Urinary bladder (tissue), 4 donors: ENCODE measurements at places on chromosomes 5 and 9.

DNA sequence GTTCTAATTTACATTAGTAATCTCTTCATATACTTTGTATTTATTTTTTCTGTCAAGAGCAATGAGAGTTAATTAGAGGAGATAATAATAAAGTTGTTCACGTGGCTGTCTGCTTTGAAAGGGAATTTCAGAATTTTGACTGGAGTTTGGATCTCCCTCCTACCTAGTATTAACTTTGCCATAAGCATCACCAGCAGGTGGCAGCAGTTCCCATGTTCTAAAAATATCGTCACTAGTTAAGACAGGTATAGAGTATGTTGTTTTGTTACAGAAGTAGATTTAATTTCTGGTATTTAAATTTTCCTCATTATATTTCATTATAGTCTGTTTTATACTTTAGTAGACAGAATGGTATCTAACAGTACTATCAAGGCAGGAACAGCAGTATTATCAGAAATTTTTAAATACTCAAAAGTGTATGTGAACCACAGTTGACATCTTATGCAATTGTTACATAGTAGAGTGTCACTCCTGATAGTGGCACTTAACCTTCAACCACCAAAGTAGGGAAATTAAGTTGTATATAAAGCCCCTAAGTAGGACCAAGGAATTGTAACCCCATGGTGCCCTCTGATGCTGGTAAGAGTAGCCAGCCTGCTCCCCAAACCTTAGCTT is 20.4 kb downstream of the GNPDA1 start:
- DNase-seq = no peak

DNA sequence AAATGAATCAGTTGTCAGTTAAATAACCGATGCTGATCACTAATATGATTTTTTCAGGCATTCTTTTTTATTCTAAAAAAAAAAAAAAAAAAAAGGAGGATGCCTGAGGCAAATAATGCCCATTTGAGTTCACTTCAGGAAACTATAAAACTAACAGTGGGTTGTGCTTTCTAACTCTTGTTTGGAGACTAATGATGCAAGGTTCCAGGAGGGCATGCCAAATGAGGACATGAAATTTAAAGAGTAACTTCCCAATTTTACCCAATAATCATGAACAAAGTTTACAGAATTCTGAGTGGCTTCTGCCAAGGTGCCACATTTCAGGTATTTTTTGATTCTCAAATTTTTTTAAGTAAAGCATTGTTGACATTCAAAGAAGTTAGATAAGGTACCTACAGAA is 41.0 kb downstream of the CEP120 start:
- DNase-seq = no peak

- DNase-seq = no peak
These were observed 131.4 kb upstream of the FAM120A start for GRCh38 chr9:93319992-93320500.

- DNase-seq = no peak
These were observed 602.6 kb downstream of the MTRR start for GRCh38 chr5:8471581-8471980.

GRCh38 chr9:76592974-76593347 is 134.0 kb downstream of the GCNT1 start:
- DNase-seq = no peak

DNA sequence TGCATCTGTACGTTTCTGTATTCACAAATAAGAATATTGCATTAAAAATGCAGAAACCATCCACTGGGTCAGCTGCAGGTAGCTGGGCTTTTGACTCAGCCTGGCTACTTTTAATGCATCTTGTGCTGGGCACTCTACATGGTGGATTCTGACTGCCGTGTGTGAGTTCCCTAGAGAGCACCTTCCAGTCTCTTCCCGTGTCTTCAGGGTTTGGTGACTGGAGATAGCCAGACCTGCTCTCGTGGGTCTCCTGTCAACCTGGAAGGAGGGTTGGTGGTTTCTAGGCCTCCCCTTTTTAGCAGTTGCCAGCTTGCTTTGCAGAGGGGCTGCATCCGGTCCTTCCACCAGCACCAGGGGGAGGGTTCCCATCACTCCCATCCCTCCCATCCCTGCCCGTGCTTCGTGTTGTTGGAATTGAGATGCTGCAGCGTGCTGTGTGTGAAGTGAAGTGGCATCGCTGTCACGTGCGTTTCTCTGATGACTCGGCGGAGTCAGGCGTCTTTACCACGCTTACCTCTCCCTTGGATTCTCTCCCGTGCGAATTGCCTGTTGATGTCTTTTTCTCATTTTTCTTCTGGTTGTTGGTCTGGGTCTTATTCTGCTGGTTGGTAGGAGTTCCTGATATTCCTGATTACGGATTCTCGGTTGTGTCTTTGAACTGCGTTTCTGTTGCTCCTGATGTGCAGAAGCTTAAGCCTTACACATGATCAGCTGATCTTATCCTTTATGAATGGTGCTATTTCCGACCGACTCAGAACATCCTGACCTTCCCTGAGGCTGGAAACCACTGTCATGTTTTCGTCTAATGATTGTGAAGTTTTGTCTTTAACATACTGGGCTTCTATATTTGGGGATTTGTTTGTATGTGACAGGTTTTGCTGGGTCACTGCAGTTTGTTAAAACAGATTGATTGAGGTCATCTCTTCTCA is 16.9 kb downstream of the FBXW5 start:
- no peak for DNase-seq

- DNase-seq = no peak
These were observed 90.1 kb upstream of the TBCA start for GRCh38 chr5:77866198-77866597.

DNA sequence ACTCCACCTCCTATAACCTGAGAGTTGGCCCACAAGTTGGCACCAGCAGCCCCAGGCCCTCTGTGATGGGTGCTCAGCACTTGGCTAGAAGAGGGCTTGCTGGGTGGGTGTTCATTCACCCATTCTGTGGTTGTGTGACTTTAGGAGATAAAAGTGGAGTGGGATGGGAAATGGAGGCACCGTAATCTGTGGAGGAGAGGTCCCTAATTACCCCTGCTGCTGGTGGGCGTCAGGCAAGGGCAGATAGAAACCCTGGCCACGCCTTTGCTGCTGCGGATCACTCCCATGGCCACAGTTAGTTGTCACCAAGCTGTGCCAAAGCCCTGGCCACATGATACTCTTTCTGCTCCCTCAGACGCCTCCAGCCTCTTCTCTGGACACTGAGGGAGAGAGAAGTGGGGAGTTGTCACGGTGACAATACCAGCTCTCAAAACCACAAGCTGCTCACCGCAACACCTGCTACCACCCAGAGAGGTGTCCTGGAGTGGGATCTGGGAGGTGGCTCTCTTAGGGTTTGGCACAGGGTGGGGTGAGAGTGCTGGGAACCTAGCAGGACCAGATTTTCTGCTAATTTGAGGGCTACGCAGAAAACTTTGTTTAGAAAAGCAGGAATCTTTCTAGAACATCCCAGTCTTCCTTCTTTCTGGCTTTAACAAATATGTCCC is 12.0 kb upstream of the NEUROG1 start:
- no peak for DNase-seq

- no peak for DNase-seq
These were observed 215.3 kb downstream of the KDM4C start for GRCh38 chr9:6973089-6973488.

DNA sequence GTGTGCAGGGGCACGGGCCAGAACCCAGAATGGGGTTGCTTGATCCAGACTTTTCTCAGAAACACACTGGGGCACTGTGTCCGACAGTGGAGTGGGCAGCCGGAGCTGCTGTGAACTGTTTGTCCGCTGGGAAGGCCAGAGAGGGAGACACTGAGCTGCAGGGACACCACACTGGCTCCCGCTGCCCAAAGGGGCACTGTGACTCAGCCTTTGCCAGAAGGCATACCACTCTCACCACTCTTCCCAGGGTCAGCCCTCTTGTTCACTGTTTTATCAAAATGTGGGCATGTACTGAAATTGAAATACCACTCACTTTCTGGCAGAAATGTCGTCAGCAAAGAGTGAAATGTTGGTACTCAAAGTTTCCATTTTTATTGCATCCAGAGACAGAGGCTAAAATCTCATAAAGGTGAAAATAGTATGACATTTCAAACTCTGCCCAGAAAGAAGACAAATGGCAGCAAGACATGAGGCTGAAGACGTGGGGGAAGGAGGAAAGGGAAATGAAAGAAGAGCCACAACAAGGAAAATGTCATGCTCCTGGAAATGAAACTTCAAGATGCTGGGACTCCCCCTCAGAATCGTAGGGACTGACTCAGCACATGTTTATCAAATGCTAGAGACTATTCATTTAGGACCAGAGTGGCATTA is 4.5 kb upstream of the IL7R start:
- no peak for DNase-seq

GRCh38 chr9:23644326-23644725 is 181.7 kb downstream of the ELAVL2 start:
- DNase-seq = no peak

GRCh38 chr5:132484391-132484725 is 6.2 kb downstream of the IRF1 start:
- no peak for DNase-seq

DNA sequence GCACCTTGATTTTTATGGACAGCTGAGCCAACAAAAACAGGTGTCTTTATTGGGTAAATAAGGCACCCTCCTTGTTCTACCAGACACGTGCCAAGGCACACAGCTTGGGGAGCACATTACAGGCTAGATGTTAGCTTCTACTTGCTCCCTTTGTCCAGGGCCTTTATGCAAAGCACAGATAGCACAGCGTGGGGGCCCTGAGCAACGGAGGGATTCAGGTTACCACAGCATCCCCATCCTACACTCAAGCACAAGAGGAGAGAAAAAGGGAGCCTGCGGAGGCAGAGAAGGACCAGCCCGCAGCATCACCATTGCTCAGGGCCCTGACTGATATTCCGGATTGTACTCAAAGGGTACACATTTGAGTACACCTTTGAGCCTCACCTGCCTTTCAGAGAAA is 181.7 kb upstream of the KIF2A start:
- DNase-seq = no peak

DNA sequence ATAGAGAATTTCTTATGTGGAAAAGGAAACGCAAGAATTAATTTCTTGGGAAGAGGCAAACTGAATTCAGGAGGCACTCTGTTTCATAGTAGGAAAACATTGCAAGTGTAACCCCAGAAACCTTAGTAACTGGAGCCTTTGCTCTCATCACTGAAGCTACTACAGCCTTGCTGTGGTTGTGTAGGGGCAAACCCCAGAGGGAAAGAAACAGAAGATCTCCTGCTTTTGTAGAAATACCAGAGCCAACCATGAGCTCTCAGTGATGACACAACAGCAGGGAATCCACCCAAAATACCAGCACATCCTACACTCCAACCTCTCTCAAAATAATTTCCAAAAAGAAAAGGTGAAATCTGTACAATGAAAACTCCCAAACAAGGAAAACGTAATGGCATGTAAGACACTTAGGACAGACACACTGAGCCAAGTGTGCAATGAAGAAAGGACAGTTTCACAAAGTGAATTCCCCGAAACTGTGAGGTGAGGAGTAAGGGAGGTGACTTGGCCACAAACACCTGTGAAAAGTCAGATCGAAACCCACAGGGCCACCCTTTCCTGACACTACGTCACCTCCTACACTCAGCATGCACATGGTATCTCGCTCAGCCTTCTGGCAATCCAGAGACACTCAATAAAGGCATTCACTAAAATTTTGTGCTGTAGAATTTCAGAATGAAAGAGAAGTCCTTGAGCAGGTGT is 8.5 kb upstream of the ACSL6 start:
- DNase-seq = no peak

- DNase-seq = no peak
These were observed 7.5 kb upstream of the PLCXD3 start for GRCh38 chr5:41517909-41518308.

DNA sequence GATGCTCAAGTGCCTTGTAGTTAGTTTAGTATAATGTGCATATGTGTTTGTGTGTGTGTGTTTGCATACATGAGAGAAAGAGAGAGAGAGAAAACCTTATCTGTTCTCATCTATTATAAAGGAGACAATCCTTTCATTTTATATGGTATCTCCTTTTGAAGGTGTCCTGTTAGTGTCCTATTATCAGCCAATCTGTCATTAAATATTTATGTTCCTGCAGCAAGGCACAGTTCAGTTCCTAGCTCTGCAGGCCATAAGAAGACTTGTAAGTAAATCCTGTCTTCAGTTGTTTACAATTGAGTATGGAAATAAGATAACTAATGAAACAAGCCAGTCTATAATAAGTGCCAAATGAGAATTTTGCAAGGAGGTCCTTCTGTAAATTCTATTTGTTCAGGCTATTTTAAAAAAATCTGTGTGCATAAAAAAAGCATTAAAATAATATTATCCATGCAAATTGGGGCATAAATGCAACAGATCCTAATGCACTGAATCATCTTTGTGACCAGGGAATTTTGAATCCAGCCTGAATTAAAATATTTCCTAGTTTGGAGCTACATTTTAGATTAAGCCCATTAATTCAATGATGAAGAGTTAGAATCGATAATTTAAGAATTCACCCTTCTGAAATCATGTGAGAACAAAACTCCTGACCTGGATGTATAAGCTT is 18.1 kb downstream of the MAP1B start:
- DNase-seq = no peak

DNA sequence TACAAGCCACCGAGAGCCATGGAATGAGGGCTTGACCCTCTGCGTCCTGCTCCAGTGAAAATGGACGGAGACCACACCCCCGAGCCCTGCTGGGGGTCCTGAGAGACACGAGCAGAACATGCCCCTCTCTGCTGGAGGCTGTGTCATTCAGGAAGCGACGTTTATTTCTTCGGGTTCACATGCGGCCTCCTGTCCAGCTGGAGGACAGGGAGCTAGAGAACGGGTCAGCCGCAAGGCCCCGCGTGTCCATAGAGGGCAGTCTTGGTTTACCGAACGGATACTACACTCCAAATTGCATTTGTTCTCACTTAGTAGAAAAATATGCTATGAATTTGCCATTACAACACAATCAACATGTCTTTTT is 36.1 kb downstream of the MRPL36 start:
- DNase-seq = no peak

- no peak for DNase-seq
These were observed 58.1 kb upstream of the TAF11L2 start for GRCh38 chr5:17439956-17440355.

- DNase-seq = no peak
These were observed 28.5 kb downstream of the COL5A1 start for GRCh38 chr9:134670042-134670525.
